Fibroblast of skin of back (primary cell): ENCODE measurements at places on chromosomes 11 and 22.
A peak's percentile ranks its signal among the peaks of the same experiment; 100 is the strongest.

DNA sequence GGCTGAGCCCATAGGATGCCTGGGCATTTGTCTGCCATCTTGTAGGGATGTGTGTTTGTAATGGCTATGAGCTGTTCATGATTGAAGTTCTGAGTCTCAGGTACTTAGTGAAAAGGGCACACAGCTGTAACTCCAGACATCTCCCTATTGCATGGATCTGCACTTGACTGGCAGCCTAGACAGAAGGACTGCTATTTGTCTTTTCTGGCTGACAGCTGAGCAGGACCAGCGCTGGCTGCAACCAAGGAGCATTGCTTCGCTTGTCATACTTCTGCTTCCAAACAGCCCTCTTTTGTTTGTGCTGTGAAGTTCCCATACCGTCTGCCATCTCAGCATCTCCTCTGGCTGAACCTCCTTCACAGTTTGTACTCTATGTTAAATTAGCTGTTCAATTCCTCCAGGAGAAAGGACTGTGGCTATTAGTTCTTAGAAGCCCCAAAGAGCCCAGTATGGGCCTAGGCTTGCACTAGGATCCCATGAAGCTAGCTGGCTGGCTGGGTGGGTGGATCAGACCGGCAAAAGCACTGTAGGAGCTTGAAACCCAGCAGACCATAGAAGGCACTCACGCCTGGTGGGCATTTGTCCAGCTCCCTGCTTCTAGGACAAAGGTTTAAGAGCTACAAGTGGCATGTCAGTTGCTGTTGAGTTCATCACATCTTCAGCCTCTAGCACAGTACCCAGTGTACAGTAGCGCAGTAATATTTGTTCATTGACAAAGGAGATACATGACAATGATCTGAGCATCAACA, 20.4 kb downstream of the HIRA start:
- no peak for DNase-seq

- DNase-seq: no peak
Observed at GRCh38 chr11:91707652-91708482, 516.8 kb upstream of the FAT3 start.

GRCh38 chr22:39431821-39432251, 25.0 kb upstream of the MGAT3 start:
- peak; percentile 60 for DNase-seq

DNA sequence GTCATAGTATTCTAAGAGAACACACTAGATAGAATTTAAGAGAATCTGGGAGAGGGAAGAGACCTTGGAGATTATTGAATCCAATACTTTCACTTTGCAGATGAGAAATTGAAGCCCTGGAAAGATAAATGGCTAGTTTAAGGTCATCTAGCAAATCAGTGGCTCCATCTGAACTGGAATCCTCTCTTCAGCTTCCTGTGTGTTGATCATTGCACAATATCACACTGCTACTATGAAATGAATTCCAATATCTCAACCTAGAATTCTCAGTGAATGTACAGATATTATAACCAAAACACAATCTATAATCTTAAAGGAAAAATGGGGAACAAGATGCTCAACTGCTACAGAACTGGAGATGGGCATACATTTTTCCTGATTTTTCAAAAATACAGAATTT, 44.1 kb downstream of the DCUN1D5 start:
- no peak for DNase-seq

DNA sequence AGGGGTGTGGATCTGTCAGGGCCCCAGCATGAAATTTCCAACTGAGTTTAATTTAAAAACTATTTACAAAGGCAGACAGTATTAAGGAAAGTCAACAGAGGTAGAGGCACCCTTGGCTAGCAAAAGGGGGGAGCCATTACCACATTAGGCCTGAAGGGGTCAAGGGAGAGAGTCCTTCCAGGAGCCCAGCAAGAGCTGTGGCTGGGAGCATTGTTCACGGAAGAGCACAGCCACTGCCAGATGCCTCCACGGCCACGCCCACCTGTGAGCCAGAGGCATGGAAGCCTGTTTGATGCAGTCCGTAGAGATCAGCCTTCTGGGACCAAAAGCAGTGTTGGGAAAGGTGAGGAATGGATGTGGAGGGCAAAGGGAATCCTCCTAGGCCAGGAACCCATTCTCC, 102.6 kb downstream of the GALNT18 start:
- DNase-seq: no peak

GRCh38 chr22:50563413-50564160, 868 bp upstream of the SYCE3 start:
- DNase-seq: no peak

DNA sequence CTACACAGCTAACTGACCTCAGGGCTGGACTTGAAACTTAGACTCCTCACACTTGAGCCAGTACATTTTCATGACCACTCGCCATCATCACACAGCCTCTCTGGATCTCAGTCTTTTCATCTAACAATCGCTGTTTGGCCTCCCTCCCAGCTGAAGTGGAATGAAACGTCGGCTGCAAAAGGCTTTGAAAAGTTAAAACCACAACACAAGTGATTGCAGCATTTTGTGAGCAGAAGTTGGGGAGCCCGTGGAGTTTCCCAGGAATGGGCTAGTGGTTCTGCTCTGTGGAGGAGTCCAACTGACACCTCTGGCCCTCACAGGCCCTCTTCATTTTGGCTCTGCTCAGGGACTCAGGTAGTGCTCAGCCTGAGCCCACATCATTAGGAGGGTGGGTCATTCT, 35.9 kb upstream of the TRIM29 start:
- no peak for DNase-seq

- DNase-seq: no peak
Observed at GRCh38 chr11:34855021-34855753, 61.0 kb downstream of the APIP start.

DNA sequence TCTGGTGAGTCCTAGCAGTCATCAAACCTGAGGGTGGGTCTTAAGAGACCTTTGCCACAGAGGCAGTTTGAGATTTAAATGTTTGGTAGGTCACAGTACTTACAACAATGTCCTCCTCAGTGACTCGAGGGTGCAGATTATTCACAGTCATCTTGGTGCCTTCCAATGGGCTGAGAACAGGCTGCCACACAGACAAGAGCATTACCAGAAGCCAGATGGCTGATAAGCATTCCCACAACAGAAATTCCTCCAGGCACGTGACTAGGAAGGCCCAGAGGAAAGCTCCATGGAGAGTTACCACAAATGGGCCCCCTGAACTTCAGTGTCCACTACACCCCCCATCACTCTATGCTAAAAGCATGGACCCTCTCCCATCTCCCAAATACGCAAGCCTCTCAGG, 19.2 kb downstream of the POLDIP3 start:
- DNase-seq: no peak

DNA sequence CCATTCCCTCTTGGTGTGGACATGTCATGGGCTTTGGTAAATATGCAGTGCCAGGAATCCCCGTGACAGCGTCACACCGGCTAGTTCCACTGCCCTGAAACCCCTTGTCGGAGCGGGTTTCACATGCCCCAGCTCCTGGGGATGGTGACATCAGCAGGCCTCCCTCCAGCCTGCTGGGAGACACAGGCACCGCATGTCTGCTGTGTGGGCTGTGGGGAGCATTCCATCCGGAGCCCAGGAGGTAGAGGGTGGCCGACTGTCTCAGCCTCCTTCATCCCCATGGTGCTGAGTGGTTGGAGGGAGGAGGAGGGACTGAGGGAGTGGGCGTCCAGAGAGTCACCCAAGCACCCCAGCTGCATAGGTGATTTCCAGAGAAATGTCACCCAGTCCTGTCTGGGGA, 1161.1 kb downstream of the BRD1 start:
- peak; percentile 73 for DNase-seq

GRCh38 chr11:25886036-25886435, 445.9 kb upstream of the ANO3 start:
- DNase-seq: no peak
